ENCODE measurements at places on chromosomes 5 and 9.

DNA sequence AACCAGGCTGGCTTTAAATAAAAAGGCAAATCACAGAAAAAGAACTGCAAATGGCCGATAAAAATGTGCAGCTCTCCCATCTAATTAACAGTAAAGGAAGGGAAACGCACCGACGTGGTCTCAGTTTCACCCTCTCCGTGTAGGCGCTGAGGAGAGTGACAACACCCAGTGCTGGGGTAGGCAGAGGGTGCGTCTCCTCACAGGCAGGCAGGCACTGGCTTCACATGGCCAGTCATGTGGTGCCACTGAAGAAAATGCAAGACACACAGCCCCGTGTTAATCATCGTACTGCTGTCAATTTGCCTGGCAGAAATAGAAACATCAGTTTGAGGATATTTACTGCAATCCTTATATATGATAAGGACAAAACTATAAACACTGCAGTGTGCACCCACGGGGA lies 178.4 kb downstream of the FANCC start:
- DNase-seq = no peak

DNA sequence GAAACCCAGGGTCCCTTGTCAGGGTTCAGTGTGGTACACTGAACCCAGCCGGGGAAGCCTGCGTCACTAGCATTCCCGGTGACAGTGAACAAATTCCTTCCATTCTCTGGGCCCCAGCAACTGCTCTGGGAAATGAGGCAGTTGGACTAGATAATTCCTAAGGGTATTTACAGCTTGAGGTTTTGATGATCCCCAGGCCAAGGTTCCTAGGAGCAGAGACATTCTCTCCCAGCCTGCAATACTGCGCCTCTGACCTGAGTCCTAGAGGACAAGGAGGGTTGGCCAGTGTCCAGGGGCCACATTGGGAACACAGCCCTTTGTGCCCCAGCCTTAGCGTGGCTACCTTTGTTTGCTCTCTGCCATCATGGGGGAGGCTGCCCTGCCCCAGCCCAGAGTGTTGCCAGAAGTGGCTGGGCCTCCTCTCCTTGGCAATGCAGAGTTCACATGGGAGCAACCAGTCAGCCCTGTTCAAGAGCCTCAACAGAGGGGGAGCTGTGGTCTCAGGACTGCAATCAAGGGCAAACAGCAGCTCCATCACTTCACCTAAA lies 178.2 kb downstream of the SEC61B start:
- DNase-seq = no peak

- peak; percentile 87 for DNase-seq
These were observed 33.5 kb downstream of the KCNMB1 start for GRCh38 chr5:170355601-170356098.

DNA sequence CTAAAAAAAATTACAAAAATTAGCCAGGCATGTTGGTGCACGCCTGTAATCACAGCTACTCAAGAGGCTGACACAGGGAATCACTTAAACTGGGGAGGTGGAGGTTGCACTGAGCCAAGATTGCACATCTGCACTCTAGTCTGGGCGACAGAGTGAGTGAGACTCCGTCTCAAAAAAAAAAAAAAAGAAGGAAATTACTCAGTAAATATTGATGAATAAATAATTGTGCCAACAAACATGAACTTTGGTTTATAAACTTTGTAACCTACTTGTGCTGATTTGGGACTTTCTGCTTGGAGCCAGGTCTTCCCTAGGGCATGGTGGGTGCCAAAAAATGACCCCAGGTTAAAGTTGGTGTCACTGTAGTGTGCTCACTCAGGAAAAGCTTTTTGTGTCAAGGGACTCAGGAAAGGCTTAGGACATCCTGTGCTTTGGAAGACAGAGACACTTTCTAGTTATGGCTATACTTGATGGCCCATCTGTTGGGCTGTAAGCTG lies 19.0 kb downstream of the ABLIM3 start:
- DNase-seq = no peak

GRCh38 chr5:622359-622758 lies 10.2 kb downstream of the CEP72 start:
- DNase-seq = no peak

DNA sequence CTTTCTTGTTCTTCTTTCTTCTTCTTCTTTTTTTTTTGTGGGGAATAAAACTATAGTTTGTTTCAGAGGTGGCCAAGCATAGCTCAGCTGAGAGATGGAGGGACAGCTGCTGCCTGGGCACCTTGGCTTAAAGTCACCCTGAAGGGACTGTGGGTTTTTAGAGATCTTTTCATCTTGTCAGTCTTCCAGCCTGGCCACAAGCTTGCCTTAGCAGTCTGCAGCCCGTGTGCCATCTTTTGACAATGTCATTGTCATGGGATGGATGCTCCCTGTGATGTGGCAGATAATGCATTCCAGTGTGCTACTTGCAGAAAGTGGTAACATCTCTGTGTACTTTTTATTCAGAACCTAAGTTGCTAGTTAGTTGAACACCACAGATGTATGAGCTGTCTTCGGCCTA lies 280.8 kb downstream of the FANCC start:
- no peak for DNase-seq

DNA sequence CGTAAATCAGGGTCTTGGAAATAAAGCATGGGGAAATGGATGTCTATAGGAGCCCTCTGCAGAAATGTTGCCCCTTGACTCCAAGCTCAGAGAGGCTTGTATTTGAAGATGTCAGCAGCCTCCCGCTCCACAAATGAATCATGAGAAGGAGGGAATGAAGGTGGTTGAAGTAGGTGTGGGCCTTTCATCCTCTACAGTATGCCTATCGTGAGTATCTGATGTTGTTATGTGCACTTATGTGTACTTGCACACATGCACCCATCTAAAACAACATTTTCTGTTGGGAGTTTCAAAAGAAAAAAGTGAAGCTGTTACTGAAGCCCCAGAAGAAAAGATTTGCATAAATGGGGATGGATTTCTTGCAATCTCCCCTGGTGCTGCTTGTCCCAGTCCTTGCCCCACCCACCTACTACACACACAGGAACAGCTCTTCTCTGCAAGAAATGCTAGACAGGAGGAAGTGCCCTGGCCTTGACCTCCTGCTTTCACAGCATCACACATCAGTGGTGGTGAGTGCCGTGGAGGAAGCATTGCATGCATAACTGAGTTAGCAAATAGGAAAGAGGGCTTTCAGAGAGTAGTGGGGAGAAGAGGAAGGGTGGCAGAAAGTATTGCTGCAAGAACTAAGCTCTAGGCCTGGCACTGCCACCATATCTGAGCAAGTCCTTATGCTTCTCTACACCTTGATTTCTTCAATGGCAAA lies 156.1 kb downstream of the SNX18 start:
- DNase-seq = no peak

DNA sequence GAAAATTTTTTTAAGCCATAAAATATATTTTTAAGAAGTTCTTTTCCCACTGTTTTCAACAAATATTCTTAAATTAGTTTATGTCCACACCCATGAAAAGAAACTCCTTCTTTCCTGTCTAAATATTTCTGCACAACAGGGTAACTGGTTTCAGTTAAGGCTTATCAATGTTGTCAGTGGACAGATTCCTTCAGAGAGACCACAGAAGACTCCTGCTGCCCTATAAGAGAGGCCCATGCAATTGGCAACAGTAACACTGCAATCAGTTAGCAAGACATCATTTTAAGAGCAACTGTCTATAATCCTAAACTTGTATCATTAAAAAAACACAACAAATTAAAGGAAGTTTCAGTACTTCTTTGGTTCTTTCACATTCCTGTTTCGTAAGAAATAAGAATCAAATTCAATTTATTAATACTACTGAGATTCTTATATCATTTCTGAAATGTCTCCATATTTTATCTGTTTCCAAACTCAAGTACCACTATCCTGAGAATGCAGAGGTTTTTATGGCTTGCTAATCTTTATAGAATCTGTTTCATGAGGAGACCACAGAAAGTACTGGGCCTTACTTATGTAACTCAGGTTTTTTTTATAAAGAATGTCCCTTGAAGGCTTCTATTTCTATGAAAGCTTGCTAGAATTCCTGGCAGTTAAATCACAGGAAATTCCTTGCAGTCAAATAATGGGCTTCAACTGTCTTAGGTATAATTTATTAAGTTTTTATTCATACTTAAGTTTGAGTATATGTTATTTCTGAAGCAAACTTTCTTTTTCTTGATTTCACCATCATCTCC lies 240.2 kb downstream of the RFX3 start:
- DNase-seq = no peak

GRCh38 chr5:32708949-32709348 lies 2.2 kb upstream of the NPR3 start:
- no peak for DNase-seq

GRCh38 chr9:92032891-92033290 lies 82.3 kb downstream of the SPTLC1 start:
- no peak for DNase-seq

DNA sequence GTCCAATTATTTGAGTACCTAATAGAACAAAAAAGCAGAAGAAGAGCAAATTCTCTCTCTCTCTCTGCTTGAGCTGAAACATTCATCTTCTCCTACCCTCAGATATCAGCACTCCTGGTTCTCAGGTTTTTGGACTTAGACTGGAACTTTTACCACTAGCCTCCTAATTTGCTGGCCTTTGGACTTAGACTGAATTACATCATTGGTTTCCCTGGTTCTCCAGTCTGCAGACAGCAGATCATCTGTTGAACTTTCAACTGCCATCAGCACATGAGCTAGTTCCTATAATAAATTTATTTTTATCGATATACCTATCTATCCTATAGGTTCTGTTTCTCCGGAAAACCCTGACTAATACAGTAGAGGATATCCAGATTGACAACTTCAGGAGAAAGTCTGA lies 208.9 kb upstream of the GAS1 start:
- no peak for DNase-seq

GRCh38 chr5:142920849-142921612 lies 150.9 kb downstream of the ARHGAP26 start:
- DNase-seq = no peak

DNA sequence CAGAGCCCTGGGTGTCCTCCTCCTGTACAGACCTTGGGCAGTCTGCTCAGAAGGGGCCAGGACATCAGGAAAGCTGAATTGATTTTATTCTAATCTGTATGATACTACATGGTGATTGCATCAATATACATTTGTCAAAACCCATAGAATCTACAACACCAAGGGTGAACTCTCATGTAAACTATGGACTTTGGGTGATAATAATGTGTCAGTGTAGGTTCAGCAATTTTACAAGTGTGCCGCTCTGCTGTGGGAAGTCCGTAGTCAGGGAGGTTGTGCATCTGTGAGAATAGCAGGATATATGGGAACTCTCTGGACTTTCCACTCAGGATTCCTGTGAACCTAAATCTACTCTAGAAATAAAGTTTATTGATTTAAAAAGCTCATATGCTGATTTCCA lies 155.3 kb upstream of the NFIL3 start:
- DNase-seq = no peak

- no peak for DNase-seq
These were observed 228.1 kb upstream of the PANK3 start for GRCh38 chr5:168807287-168807686.

- DNase-seq = no peak
These were observed 41.2 kb downstream of the DBH start for GRCh38 chr9:133677126-133678010.
